ENCODE measurements at places on chromosomes 16 and 17.

- peak; percentile 78 for DNase-seq
Observed at GRCh38 chr17:76726776-76727718, at the start of gene METTL23. Gene METTL23, plus strand, starts transcription at chr17:76726839. Its CDS starts 2,872 bp downstream, at chr17:76729711.

DNA sequence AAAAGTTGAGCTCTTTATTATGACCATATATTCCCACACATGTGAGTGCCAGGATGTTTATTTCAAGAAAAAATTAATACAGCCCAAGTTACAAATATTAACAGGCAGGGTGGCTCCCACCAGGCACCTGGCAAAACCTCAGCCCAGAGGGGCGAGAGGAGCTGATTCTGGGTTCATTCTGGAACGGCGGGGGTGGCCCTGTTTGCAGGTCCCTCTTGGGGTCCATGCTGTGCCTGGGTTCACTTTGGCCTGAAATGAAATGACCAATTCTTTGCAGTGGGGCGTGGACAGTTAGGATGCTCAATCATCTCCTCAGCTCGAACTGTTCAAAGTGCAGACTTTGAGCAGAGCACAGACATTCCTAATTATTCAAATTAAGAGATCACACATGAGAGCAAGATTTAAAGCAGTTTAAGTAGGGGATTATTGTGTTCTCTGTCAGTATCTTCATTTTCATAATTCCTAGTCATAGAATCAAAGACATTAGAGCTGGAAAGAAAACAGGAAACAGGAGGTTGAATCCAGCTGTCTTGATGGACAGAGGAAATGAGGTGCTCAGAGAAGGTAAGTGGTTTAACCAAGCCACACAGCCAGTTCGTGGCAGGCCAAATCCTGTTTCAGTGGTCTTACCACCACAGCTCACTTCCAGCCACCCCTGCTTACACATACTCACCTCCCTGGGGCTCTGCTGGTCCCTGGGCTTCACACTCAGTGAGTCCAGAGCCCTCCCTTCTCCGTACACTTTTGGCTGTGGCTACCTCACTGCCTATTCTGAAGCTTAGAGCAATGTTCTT lies 363.9 kb upstream of the TNRC6C start:
- DNase-seq: no peak

DNA sequence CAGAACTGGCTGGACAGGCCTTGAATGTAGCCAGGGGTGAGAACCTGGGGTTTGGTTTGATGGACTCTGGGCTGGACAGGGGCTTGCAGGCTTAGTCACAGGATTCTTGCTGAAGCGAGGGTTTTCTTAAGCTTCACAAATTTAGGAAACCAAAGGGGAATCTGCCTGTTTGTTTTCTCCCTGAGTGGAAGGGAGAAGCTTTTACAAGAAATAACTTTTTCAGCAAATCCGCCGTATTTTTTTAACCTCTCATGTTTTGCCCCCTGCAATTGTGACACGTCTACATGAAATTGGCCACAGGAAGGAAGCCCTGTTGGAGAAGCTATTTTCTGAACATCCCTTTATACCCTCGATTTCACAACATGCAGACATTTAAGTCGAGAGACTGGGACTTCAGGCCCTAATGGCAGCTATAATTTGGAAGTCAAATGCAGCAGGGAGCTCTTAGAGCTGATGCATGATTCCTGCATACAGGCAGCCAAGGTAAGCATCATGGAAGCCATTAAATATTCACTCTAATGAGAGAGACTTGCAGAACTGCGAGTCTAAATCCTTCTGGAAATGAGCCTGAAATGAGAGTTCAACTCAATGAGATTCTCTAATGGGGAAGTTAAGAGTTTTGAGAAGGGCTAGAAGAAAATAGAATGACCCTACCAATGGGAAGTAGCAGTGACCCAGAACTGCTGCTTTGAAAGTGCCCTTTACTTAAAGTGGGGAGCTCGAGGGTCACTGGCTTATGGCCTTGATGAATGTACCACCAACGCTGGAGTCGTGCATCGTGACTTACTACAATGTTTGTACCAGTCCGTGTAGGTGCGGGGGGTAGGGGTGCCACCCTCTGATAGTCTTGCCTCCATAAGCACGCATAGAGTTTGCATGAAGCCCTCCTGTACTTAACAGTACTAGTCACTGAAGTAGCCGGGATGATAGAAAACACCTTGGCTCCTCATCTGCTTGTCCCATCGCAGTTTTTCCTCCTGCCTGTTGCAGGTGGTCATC lies 45.1 kb upstream of the IRF8 start:
- DNase-seq: no peak

- DNase-seq: no peak
Observed at GRCh38 chr17:76709077-76709950, 1.5 kb downstream of the MXRA7 start.

DNA sequence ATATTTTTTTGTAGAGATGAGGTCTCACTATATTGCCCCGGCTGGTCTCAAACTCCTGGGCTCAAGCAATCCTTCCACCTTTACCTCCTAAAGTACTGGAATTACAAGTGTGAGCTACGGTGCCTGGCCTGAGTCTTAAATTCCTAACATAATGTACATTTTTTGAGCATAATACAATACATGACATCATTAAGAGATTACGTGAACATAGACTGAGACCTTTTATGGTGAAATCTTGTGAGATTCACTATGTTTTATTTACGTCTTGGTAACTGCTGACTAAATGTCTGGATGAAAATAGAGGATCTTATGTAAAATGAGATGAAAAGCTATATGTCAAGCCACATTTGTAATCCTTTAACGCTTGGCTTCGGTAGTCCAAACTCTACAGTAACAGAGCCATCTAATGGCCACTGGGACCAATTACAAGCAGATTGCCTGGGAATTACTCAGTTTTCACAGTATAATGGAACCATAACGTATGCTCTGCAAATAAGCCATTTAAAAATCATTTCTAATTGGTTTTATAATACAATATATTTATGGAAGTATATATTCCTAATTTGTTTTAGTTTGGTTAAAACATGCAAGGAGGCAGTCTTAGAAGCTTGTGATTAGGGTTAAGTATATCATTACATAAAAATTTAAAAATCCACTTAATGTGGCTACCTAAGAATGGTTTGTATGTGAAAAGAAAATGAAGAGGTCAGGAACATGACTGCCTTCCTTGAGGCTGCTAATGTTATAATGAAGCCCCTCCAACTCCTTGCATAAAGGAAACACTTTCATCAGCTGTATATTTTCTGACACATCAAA lies 8.1 kb upstream of the EFCAB13 start:
- no peak for DNase-seq

- DNase-seq: no peak
Observed at GRCh38 chr17:59349178-59349577, 17.7 kb downstream of the YPEL2 start.

GRCh38 chr17:46063241-46063640 lies 64.2 kb downstream of the STH start:
- no peak for DNase-seq

- no peak for DNase-seq
Observed at GRCh38 chr17:39702901-39703893, 3.3 kb downstream of the ERBB2 start.

DNA sequence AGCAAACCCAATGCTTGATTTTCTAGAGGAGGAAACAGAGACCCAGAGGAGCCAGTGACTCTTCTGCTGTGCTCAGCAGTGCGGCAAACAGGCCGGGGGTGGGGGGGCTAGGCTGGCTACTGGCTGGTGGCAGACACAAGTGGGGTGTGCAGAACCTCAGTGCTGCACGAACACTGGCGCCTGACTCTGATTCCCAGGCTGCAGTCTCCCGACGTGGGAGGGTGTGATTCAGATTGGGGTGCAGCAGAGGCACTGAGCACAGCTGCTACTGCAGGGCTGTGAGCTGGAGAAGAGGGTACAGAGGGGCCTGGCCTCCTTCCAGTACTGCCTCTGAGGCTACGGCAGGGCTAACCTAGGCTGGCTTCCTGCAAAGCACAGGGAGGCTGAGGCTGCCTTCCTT lies 8.1 kb downstream of the RPL19 start:
- peak; percentile 24 for DNase-seq

DNA sequence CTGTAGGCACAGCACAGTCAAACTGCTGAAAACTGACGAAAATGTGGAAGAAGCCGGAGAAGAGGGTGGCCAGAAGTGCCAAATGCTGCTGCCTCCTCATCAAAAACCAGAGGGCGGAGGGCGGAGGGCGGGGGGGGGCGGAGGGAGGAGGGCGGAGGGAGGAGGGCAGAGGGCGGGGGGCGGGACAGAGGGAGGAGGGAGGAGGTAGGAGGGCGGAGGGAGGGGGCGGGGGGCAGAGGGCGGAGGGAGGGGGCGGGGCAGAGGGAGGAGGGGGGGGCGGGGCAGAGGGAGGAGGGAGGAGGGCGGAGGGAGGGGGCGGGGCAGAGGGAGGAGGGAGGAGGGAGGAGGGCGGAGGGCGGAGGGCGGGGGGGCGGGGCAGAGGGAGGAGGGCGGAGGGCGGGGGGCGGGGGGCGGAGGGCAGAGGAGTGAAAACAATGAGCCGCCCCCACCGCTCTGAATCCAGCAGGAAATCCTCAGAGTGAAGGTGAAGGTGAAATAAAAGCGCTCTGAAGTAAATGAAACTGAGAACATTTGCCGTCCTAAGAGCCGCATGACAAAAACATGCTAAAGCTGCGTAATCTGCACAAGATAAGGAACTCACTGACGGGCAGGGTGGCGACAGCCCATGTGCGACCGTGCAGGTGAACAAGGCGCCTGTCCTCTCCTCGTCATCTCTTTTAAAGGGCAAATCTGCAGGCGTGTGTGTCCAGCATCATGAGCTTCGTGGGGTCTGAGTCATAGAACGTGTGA lies 22.6 kb upstream of the CBFA2T3 start:
- DNase-seq: peak; percentile 16

GRCh38 chr16:83312718-83313245 lies 495.0 kb upstream of the HSBP1 start:
- DNase-seq: no peak

- no peak for DNase-seq
Observed at GRCh38 chr16:64363039-64363438, 758.8 kb downstream of the CDH11 start.

- DNase-seq: no peak
Observed at GRCh38 chr16:19418200-19418599, 517 bp downstream of the TMC5 start.

- DNase-seq: no peak
Observed at GRCh38 chr17:14307560-14308024, 6.7 kb downstream of the HS3ST3B1 start.

- DNase-seq: no peak
Observed at GRCh38 chr17:56883616-56884015, 30.2 kb downstream of the TRIM25 start.

DNA sequence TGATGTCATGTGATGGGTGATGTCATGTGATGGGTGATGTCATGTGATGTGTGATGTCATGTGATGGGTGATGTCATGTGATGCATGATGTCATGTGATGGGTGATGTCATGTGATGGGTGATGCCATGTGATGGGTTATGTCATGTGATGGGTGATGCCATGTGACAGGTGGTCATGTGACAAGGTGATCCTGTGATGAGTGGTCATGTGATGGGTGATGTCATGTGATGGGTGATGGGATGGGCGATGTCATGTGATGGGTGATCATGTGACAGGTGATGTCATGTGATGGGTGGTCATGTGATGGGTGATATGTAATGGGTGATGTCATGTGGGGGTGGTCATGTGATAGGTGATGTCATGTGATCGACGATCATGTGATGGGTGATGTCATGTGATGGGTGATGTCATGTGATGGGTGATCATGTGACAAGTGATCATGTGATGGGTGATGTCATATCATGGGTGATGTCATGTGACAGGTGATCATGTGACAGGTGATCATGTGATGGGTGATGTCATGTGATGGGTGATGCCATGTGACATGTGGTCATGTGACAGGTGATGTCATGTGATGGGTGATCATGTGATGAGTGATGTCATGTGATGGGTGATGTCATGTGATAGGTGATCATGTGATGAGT lies 17.2 kb downstream of the CD300LB start:
- no peak for DNase-seq

DNA sequence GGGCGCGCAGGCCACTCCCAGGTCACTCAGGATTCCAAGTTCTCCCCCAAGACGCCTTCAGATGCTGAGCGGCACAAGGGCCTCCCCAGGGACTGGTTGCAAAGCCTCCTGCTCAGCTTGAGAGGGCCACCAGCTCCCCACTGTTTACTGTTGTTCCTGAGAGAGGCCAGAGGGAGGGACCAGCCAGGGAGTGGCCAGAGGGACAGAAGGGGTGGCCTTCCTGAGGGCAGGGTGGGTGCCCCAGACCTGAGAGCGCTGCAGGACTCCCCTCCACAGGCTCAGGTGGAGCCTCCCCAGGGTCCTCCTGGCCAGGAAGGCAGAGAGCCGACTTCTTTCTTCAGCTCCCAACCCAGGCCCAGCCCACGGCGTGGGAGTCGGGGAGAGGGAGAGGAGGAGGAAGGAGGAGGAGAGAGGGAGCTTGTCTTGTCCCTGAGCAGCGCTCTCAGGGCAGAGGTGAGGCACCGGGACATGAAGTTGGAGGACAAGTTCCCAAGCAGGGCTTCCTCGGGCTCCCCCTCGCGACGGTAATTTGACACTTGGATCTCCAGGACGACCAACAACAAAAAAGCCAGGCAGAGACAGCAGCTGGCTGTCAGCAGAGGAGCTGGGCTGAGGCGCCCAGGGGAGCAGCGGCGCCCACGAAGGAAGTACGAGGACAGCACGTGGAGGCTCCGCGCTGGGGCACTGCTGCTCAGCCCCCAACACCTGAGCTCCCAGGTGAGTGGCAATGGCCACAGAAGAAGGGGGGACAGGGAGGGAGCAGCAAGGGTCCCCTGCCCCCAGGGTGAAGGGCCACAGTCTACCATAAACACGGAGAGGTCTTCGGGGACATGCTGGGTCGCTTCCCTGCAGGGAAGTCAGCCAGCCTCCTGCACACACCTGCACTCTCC lies 497 bp downstream of the SMIM5 start:
- peak; percentile 65 for DNase-seq

DNA sequence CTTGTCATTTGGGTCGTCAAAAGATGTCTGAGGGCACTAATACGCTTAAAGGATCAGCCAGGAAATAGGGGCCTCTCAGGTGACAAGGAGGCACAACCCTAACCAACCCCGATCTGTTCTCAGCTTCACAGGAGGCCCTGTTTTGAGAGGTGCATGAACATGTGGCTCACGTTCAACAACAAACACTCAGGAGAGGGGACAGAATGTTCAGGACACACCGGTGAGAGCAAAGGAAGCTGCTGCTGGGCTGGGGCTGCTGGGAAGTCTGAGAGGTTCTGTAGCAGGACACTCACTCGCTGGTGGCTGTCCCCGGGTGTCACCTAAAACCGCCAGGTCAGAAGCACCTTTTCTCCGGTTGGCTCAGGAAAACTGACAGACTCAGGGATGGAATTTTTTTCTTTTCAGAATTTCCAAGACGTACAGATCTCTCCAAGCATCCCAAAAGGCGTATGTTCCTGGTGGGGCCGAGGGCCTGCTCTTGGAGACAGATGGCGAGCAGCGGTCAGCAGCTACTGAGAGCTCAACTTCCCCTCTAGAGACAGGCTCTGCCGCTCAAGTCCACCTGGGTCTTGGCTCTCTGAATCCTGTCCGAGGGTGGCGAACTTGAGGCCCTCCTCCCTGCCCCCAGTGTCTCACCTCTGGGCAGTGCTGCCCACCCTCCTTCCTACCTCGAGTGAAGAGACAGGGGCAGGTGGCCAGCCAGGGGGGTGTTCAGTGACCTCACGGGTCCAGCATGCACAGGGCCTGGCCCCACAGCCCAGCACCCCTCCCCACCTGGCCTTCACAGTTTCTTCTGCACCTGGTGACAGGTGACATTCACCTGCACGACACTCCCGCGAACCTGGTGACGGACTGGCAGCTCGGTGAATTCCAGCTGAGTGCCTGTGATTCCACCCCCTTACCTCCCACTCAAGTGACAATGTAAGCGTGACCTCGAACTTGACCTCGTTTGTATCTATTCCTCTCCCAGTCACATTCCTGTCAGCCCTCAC lies 22.9 kb downstream of the CLUH start:
- no peak for DNase-seq

GRCh38 chr16:17567455-17567854 lies 96.7 kb upstream of the XYLT1 start:
- DNase-seq: no peak
